ENCODE measurements at places on chromosomes 1 and 21.

DNA sequence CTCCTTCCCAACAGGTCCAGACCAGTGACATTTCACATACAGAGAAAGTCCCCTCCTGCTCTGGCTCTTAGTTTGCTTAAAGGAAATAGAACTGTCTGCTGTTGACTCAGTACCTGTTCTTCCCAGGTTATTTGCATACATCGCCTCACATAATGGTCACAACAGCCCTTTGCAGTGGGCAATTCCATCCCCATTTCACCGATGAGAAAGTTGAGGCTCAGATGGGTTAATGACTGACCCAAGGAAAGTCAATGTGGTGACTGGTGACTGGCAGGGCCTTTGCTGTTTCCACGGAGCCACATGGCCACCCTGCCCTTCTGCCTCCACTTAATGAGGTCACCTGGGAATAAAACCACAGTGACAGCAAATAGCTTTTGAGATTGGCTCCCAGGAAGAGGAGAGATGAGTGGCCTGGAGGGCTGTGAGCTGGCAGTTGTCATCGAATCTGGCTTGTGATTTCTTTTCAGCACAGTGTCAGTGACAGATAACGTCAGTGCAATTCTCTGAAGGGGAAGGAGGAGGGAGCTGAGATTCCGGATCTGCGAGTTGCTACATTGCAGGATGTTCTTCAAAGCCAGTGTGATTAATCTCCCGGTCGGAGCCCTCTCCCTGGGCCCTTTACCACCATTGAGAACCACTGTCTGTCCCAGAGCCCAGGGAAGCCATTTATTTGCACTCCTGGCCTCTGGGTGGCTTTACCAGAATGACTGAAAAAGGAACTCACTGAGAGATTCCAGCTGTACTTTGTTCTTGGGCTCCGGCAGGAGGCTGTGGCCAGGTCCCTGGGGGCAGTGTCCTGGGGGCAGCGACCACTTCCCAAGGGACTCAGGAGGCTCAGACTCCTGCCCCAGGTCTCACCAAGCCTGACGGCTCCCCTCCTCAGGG, 117.2 kb downstream of the CNIH3 start:
- no peak for DNase-seq

- no peak for DNase-seq
Observed at GRCh38 chr1:61708953-61709907, 15.7 kb downstream of the TM2D1 start.

DNA sequence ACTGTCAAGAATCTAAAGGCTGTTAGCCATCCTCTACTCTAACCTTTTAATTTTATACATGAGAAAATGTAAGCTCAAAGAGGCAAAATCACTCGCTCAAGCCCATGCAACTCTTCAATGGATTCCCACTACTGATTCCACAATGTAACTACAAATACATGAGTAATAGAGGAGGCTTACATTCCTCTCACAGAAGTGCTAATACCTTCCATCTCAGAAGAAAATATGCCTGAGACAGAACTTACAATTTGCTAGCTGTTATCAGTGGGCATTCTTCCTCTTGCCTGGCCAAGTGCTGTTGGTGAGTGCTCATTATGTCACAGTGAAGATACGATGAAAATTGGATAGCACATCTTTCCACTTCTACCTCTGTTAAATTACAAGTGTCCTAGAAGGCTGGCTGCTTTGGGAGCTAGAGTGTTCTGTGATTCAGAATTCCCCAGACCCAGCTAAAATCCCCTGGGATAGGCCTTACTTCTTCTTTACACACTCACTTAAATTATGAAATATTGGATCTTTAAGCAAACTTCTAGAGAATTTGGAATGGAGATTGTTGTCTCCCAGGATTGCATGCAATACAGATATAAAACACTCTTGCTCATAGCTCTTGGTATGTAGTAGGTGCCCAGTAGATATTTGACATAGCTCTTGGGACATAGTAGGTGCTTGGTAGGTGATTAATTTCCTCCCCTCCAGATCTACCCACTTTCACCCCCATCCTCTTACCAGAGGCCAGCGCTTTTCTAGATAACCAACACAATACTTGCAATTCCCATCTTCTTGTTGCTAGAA, 24.1 kb downstream of the BCL9 start:
- no peak for DNase-seq

GRCh38 chr1:118317842-118318614, 133.0 kb upstream of the SPAG17 start:
- DNase-seq, result no peak

DNA sequence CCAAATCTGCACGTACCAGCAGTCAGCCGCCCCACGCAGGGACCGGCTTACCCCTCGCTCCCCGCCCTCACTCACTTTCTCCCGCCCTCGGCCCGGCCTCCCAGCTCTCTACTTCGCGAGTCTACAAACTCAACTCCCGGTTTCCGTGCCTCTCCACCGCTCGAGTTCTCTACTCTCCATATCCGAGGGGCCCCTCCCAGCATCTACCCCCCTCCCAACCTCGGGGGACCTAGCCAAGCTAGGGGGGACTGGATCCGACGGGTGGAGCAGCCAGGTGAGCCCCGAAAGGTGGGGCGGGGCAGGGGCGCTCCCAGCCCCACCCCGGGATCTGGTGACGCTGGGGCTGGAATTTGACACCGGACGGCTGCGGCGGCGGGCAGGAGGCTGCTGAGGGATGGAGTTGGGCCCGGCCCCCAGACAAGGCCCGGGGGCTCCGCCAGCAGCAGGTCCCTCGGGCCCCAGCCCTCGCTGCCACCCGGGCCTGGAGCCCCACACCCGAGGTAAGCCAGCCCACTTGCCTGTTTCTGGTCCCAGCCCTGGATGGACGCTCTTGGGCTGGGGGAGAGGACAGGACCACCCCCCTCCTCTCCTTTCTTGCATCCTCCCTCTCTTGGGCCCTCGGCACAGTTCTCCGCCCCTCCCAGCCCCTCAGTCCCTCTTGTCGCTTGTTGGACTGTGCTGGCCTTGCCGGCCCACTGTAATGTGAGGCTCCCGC, at the start of gene ARTN:
TSS of gene ARTN (plus strand) at position 416 of the 715 bp plus-strand sequence. CDS start 1,856 bp downstream, outside the sequence.
- DNase-seq, result no peak

GRCh38 chr1:46180082-46180616, 3.9 kb upstream of the P3R3URF start:
- peak; percentile 79 for DNase-seq

- DNase-seq, result no peak
Observed at GRCh38 chr21:36550761-36551160, 70.8 kb upstream of the CLDN14 start.

GRCh38 chr1:204431310-204432184, 19.9 kb upstream of the PPP1R15B start:
- DNase-seq, result peak; percentile 44

DNA sequence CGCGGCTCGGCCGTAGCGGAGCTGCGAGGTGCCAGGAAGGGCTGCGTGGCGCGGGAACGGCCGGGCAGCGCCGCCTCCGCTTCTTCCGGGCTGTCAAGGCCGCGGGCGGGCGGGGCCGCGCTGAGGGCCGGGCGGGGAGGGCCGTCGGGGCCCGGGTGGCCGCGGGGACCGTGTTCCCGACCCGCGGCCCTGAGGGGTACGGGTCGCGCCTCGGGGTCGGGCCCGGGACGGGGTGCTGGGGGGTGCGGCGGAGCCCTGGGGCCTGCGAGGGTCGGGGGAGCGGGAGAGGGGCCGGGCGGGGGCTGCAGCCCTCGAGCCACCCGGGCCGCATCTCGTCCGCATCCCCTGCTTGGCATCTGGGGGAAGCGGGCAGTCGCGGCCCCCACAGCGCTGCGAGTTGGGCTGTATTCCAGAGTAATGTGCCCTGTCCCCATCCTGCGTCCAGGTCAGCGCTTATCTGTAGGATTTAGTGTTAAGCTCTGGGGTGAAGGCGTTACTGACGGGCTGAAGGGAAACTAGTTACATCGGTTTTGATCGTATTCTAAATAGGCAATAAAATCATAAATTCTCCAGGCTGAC, 379 bp downstream of the RER1 start:
- DNase-seq, result no peak
